Lung (tissue), 17 donors: ENCODE measurements at places on chromosomes 1 and 21. TPM values are rescaled to one million over a fixed set of nuclear protein-coding genes. Genes with fewer than 3 reads are reported as not detected.

C1orf56 gene
- total RNA-seq, result 4.3 TPM

KLF17 gene
- total RNA-seq, result not detected

DCDC2B gene
- 7.2 TPM for total RNA-seq

ACKR1 gene
- 12.1 TPM for total RNA-seq

GRCh38 chr1:62280150-62280549 lies 39.1 kb downstream of the KANK4 start:
- DNase-seq, result no peak

- no peak for DNase-seq
These were observed 45.6 kb downstream of the CDC7 start for GRCh38 chr1:91546301-91546581.

GRCh38 chr1:36301220-36301619 lies 4.9 kb upstream of the SH3D21 start:
- DNase-seq, result no peak
